ENCODE measurements at places on chromosomes 6 and 20.

DNA sequence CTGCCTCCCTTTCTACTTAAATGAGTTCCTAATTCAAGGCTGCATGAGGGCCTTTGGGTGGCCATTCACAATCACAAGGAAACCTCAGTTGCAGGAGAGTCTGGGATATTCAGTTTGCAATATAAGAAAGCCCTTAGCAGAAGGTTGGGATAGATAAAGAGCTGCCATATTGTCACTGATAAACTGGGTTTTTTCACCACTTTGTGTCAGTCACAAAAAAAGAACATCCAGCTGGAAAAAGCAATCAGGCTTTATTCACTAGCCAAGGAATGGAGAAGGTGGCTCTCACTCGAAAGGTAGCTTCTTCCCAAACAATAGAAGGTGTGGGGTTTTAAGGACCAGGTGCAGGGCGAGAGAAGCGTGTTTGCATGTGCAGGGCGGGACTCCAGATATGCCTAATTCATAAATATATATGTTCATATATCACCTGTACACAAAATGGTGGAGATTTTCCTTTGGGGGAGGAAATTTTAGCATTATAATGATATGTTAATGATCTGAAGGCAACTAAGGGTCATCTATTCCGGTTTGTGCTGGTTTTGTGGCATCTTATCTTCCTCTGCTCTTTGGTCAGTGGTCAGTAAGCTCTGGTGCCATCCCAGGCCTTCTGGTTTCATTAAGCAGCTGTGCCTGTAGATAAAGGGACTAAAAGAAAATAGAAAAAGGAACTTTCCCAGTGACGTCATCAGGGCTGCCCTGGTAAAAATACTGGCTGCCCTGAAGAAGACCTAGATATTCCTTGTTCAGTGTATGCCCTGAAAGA is 97.1 kb upstream of the IYD start:
- no peak for DNase-seq

GRCh38 chr6:155646443-155646842 is 190.8 kb upstream of the NOX3 start:
- DNase-seq = no peak

DNA sequence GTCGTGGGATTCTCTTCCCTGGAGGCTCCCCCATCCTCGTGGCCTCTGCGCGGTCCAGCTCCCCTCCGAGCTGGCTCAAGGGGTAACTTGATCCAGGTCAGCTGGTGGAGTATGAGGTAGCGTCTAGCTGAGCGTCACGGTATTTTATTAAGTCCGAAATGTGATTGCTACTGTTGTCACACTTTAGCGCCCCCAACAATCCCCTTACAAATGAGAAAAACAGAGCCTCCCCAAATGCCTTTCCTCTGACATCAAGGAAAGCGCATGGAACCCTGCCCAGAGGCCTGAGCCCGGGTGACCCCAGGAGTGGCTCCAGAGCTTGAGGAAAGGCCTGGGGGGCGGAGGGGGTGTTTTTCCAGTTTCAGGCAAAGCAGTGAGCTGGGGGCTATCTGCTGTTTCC is 192.4 kb downstream of the ZMYND8 start:
- DNase-seq = no peak

DNA sequence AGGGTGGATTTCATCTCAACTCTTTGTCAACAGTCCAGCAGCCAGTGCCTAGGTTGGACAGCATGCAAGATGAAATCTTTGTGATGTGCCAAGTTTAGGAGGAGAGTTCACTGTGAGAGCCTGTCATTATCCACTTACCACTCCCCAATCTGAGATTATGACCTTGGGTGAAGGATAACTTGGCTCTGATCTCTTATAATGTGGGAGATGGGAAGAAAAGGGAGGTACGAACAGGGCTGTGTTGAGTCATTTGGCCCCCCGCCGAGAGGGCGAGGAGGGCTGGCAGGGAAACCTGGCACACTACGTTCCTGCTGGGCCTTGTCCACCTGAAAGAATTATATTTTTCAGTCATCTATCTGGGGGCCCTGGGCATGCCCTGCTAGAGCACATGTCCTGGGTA is 35.8 kb downstream of the LAMA4 start:
- no peak for DNase-seq

- no peak for DNase-seq
Measured at GRCh38 chr6:128463942-128464341, 56.5 kb downstream of the PTPRK start.

- DNase-seq = no peak
Measured at GRCh38 chr6:3616565-3617176, 134.8 kb downstream of the PXDC1 start.

DNA sequence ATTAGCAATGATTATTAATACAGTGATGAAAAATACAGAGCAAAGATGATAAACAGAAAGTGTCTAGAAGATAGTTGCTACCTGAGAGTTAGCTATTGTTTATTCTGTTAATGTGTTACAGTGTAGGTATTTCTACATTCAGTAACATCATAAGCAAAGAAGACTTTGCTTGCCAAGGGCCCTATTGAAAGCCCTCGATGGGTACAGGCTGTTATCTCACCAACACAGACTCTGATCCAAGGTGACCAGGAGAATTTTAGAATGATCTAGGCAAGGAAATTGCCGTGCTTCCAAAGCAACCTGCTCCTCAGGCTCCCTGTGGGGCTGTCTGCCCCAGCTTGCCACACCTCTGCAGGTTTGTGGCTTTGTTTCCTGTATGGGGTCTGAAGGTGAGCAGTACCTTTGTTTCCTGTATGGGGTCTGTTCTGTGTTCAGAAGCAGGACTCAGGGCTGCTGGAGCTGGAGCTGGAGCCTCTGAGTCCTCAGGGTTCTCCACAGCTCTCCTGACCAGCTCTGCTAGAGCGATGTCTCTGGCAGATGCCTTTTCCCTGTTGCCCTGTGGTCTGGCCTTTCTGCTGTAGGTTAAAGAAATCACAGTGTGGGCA is 32.5 kb downstream of the PHACTR3 start:
- DNase-seq = no peak

DNA sequence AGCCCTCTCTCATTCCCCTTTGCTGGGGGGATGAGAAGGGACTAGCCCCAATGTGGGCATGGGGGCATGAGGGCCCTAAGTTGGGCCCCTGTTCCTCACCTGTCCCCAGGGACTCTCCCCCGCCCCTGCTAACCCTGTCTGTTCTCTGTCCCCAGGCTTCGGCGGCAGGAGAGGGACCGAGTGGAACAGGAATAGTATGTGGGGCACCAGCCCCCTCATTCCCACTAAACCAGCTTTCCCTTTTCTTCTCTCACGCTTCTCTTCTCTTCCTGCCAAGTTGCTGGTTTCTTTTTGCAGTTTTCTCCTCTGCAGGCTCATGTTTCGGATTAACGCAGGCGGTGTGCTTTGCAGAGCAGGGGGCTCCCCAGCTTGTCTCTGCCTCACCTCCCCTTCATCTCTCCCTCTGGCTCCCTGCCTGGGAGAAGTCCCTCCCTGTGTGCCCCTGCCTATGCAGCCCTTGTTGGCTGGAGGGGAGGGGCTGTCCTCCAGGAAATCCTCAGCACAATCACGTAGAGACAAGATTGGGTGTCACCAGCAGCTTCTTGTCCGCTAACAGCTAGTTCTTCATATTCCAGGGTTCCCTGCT is 7.9 kb downstream of the TMEM63B start:
- DNase-seq = no peak

- DNase-seq = no peak
Measured at GRCh38 chr6:46023216-46023915, 7.7 kb upstream of the CLIC5 start.

DNA sequence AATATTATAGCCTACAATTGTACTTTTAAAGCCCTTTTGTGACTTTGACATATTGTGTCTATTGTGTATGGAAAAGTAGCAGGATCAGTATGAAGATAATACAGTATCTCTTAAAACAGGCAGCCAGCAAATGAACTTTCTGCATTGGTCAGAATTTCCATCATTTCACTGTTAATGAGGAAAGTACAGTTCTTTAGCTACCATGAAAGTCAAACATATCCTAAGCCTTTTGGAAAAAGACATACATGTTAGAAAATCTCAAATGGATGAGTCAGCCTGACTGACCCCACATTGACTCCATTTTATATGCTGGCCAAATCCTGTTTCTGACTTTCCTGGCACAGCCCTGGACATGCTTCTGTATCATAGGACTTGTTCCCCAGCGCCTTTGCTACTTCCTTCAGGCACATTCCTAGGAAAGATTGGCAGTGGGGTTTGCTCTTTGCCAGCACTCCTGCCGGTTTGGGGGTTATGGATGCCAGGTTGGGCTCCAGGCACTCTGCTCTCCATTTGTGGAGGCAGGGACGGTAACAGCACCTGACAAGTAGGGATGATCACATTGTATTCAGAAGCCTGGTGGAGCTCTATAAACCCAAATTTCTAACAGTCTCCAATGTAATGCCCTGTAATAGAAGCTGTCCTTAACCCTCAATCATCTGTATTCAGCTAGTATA is 43.7 kb downstream of the TOP1 start:
- DNase-seq = no peak

GRCh38 chr6:129292836-129293235 is 409.9 kb downstream of the LAMA2 start:
- no peak for DNase-seq

DNA sequence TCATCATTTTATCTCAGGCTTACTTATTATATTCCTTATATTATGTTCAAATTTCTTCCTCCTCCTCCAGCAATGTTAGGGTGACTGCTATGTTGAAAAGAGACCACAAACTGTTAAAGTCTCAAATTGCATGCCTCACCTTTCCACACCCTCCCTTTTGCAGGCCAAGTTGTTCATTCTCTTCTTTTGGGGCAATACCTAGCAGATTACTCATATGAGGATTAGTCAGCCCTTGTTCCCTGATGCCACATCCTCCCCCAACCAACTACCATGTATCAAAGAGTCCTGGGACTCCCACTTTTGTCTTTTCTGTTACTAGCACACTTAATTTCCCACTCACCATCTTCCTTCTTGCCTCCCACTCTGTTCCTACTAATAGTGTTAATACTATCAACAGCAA is 434.7 kb downstream of the BCKDHB start:
- no peak for DNase-seq

DNA sequence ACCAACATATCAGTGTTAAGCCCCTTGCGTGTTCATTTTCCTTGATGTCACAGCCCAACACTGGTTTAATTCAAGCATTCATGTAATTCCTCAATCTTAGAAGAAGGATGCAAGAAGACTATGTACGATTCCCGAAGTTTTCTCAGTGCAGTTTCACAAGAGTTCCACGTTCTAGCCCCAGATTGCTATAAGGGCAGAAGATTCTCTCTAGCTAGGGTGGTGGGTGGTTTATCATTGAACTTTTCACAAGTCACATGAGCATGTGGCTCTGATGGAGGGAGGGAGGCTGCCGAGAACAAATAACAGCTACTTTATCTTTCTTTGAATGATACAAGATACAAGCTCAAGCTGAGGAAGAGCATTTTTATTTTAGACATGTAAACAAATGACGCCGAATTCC is 71.9 kb upstream of the NHSL1 start:
- DNase-seq = no peak

DNA sequence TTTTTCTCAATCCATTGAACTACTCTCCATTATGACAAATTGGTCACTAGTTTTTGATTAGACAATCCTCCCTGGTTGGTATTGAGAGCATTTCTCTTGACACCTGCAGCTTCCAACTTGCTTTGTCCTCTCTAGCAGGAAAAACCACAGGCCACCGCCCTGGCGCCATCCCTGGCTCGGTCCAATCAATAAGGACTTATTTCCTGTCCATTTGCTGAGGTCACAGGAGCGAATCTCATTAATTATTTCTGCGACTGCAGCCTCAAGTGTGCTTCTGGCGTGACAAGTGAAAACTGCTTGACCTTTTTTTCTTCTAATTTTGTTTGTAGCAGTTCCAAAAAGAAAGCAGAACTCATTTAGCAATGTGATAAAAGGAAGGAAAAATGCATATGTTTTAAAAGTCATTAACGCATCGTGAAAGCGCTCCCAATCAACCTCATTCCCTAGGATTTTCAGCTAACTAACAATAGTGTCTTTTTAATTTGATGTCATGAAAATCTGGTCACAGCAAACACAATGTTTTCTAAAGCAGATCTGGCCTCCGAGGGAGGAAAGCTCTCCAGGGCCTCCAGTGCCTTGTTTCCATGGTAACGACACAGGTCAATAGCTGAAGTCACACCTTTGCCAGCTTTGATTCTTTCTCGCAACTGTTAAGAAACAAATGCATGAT is 39.0 kb upstream of the BEND3 start:
- DNase-seq = no peak

DNA sequence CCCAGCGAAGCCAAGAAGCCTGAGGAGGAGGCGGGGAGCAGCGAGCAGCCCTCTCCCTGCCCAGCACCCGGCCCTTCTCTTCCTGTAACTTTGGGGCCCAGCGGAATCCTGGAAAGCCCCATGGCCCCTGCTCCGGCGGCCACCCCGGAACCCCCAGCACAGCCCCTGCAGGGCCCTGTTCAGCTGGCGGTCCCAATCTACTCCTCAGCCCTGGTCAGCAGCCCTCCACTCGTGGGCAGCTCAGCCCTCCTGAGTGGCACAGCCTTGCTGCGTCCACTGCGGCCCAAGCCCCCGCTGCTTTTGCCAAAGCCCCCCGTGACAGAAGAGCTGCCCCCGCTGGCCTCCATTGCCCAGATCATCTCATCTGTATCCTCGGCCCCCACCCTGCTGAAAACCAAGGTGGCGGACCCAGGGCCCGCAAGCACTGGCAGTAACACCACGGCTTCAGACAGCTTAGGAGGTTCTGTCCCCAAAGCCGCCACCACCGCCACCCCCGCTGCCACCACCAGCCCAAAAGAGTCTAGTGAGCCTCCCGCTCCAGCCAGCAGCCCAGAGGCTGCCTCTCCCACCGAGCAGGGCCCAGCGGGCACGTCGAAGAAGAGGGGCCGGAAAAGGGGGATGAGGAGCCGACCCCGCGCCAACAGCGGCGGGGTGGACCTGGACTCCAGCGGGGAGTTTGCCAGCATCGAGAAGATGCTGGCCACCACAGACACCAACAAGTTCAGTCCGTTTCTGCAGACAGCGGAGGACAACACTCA is 81.9 kb downstream of the SSR1 start:
- DNase-seq = no peak

DNA sequence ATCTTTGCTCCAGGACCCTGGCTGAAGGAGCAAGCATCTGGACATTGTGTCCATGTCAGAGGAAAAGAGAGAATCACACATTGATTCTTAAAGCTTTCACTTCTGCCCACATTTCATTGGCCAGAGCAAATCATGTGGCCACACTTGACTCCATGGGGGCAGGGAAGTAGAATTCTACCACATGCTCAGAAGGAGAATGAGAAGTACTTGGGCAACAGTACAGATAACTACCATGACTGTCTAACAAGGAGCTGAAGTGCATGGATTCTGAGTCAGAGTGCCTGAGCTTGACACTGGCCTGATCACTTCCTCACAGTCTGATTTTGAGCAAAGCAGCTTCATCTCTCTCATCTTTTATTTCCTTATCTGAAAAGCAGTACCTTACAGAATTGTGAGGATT is 38.6 kb downstream of the GHRH start:
- DNase-seq = no peak

- DNase-seq = no peak
Measured at GRCh38 chr6:98641949-98642719, 192.2 kb upstream of the POU3F2 start.

DNA sequence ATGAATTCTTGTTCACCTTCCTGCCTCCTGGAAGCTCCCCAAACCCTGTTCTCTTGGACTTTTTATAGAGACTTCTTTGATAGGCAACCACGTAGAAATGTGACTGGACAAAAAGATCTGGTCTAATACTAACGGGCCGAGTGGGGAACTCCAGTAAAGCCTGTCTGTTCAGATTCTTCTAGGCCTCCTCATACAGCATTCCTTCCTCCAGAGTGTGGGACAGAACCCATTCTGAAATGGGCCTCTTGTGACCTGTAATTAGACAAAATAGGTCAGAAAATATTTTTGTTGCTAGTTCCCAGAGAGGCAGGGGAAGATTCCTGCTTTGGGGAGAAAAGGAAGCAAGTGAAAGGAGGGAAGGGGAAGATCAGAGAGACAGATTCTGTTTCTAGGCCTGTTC is 374.3 kb downstream of the CDH26 start:
- no peak for DNase-seq

Data from D721Med (cell line).